ENCODE measurements at places on chromosomes 11 and 22.

DNA sequence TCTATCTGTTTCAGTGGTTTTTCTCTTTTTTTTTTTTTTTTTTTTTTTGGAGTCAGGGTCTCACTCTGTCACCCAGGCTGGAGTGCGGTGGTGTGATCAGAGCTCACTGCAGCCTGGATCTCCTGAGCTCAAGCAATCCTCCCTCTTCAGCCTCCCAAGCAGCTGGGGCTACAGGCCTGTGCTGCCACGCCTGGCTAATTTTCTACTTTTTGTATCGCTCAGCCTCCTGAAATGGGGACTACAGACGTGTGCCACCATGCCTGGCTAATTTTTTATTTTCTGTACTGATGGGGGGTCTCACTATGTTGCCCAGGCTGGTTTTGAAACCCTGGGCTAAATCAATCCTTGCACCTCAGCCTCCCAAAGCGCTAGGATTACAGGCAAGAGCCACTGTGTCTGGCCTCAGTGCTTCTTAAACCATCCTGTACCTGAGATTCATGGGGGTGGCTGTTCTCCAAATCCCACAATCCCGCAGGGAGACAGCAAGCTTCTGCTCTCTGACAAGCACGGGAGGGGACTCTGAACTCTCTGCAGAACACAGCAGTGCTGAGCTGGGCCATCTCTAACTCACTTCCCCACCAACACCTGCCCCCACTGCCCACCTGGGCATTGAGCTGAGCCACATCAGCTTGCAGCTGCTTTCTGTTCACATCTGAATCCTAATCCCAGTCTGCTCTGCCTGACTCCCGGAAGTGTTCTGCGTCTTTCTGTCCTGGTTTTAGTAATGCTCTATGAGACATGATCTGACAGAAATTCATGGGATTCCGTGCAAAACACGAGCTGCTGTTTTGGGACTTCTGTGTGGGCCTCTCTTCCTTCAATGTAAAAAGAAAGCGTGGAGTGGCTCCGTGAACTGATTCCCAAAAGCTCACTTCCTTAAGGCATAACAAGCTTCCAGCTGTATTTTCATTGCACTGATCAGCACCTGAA is 400.0 kb downstream of the LARGE1 start:
- H3K27me3 ChIP-seq: no peaks in the 10 kb centered on the region
- DNase-seq: no peak
- no peaks in the 10 kb centered on the region for H3K36me3 ChIP-seq
- H3K27ac ChIP-seq: no peak overlapping the region
- H3K4me3 ChIP-seq: no peak overlapping the region

- no peaks in the 10 kb centered on the region for H3K4me1 ChIP-seq
- H3K4me3 ChIP-seq: no peak overlapping the region
- no peaks in the 10 kb centered on the region for H3K36me3 ChIP-seq
- DNase-seq: no peak
- no peaks in the 10 kb centered on the region for H3K27me3 ChIP-seq
Measured at GRCh38 chr11:118074785-118075184, 2.1 kb upstream of the TMPRSS4 start.

- H3K36me3 ChIP-seq: no peaks in the 10 kb centered on the region
- no peak overlapping the region for H3K4me3 ChIP-seq
- H3K4me1 ChIP-seq: no peaks in the 10 kb centered on the region
- no peak for DNase-seq
Measured at GRCh38 chr11:123775289-123775688, 21.0 kb upstream of the OR6X1 start.

DNA sequence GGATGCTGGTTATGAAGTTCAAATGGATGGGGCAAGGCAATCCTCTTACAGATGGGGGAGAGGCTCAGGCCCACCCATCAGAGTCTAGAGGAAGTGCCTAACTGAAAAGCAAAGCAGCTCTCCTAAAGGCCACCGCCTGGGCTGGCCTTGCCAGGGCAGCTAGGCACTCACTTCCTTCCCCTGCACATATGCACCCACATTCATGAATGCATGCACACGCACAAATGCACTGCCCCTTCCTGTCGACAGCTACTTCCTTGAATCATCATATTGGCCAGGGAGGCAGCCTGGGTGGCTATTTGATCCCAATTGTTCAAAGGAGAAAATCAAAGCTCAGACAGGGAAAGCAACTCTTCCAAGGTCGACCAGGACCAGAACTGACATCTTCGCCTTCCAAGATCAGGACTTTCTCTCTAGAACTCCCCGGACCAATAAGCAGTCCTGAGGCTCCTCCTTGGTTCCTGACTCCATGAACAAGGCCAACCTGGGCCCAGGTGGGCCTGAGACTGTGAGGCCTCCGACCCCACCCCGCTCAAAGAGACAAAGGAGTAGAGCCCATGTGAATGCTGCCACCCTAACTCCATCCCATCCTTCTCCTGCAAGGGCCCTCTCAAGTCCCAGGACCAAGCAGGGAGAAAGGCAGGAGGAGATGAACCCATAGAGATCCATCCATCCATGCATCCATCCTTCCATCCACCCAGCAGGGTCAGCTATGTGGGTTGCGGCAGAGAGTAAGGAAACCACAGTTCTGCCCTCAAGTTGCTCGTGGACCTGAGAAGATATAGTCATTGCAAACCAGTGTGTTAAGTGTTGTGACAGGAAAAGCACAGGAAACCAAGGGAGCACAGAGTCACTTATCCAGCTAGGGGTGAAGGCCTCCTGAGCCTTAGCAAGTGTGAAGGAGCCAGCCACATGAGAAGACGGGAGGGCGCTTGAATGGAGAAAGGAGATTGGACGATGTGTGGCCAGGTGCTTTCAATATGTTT is 35.4 kb upstream of the LMO1 start:
- no peaks in the 10 kb centered on the region for H3K4me1 ChIP-seq
- H3K36me3 ChIP-seq: no peaks in the 10 kb centered on the region
- no peak overlapping the region for H3K27ac ChIP-seq
- no peak for DNase-seq
- H3K27me3 ChIP-seq: no peaks in the 10 kb centered on the region
